H7 (cell line): ENCODE measurements at places on chromosomes 2 and 18.

DNA sequence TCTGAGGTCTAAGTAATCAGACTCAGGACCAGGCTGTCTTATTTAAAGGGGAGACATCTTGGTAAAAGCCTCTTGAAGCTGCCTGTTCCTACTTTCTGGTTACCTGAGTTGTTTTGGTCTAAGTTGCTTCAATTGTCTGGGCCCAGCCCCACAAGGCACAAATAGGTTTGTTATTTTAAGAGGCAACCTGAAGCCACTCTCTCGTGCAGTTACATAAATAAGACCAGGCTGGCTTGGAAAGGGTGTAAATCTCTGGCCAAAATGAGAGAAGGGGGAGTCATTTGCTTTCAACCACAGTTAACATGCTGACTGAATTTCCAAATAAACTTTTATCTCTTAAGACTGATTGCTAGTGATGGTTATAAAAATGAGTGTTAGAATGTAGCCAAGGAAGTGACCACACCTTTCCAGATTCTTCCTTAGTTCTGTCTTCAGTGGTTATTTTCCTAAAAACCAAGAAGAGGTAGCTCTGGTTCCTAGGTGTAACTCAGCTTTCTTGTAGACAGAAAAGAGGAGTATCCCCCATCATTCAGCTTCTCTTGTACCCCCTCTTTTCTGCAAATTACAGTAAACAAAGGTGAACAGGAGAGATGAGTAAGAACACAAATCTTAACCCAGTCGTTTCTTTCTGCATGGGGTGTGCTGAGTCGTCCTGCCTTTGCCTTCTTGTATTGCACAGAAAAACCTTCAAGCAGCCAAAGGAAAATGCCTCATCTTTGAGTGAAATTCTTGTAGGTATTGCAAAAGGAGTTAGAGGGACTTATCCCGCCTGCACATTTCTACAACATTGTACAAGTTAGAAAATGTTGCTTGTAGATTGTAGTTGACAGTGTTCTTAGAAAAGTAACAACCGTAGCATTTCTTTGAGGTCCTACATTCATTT is 161.5 kb upstream of the NT5C1B start:
- DNase-seq, result no peak

- no peak for DNase-seq
These were observed 61.7 kb upstream of the SPTBN1 start for GRCh38 chr2:54394392-54394791.

DNA sequence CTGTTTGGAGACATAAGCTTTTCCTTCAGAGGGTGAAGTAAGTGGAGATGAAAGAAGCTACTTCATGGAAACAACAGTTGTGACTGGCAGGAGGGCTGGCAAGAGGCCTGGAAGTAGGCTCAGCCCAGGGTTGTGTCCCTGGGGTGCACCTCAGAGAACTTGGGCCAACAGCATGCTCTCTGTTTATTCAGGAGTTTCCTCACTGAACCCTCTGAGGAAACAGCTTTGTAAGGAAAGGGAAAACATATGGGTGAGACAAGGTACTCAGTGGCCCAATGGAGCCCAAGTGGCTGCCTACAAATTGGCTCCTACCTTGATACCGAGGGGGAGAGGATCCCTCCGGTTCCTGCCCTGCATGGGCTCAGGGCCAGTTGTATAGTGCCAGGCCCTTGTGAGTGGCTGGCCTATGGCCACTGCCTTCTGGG is 115.5 kb upstream of the ITGA6 start:
- no peak for DNase-seq

GRCh38 chr2:112141626-112142007 is 3.4 kb downstream of the FBLN7 start:
- no peak for DNase-seq

- DNase-seq, result peak; percentile 22
These were observed 954 bp downstream of the CCNT2 start for GRCh38 chr2:134919341-134920210.

- DNase-seq, result peak; percentile 62
These were observed 32.8 kb downstream of the GRHL1 start for GRCh38 chr2:9984217-9984739.

DNA sequence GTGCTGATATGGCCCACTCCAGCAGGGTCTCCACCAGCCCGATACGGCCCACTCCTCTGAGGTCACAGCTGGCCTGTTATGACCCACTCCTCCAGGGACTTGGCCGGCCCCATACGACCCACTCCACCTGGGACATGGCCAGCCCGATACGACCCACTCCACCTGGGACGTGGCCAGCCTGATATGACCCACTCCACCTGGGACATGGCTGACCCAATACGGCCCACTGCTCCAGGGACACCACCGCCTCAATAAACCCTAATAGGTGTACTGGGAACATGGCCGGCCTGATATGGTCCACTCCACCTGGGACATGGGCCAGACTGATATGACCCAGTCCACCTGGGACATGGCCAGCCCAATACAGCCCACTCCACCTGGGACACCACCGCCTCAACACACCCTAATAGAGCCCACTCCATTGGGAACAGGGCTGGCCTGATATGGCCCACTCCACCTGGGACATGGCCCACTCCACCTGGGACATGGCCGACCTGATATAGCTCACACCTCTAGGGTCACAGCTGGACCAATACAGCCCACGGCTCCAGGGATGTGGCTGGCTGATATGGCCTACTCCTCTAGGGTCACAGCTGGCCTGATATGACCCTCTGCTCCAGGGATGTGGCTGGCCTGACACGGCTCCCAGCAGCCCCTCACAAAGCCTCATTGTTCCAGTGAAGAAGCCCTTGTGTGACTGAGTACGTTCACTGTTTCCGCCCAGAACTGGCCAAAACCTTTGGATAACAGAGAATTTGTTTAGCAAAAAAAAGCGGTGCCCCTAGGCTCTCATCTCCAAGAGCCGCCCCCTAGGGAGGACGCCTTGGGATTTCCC is 245.6 kb downstream of the HDAC4 start:
- DNase-seq, result no peak

DNA sequence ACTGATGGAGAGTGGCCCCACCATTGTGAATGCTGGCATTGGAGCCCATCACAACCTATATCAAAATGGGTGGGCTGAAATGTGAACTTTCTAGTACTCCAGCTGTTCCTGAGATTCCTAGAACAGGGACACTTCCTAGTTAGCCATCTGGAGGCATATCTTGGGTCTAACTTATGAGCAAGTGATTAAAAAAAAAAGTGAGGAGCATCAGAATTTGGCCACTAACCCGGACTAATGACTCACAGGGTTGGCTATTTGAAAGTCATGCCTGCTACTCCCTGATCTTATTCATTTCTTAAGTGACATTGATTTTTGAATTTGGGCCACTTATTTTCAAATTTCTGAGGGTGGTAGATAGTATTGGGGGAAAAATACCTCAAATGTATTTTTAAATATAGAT is 216.6 kb downstream of the HRH4 start:
- DNase-seq, result no peak

GRCh38 chr2:20698916-20699613 is 32.1 kb downstream of the GDF7 start:
- no peak for DNase-seq
